ENCODE measurements at places on chromosomes 13 and 19. TPM values are rescaled to one million over a fixed set of nuclear protein-coding genes. Genes with fewer than 3 reads are reported as not detected.

GRCh38 chr19:30873003-30873402 lies 476.2 kb downstream of the TSHZ3 start:
- H3K4me3 ChIP-seq = no peak overlapping the region
- no peaks in the 10 kb centered on the region for H3K36me3 ChIP-seq
- H3K4me1 ChIP-seq = no peaks in the 10 kb centered on the region
- H3K27ac ChIP-seq = no peak overlapping the region

DNA sequence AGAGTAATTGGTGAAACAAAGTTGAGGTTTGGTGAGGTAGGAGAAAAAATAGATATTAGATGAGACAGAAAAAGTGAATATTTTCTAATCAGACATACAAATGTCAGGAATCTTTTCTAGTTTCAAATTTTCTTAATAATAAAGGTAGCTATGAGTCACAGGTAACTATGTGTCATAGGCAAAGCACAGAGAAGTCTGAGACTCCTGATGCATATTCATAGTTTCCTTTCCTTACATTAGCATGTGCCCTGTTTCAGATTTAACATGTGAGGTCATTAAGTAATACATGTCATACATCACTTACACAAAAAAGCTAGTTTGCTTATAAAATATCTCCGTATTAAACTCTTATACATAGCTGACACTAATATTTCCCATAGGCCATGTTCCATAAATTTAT lies 1141.3 kb upstream of the PCDH20 start:
- no peak for DNase-seq
- H3K4me1 ChIP-seq = no peaks in the 10 kb centered on the region
- no peak overlapping the region for H3K4me3 ChIP-seq
- no peaks in the 10 kb centered on the region for H3K27me3 ChIP-seq
- H3K27ac ChIP-seq = no peak overlapping the region
- no peaks in the 10 kb centered on the region for H3K36me3 ChIP-seq

DNA sequence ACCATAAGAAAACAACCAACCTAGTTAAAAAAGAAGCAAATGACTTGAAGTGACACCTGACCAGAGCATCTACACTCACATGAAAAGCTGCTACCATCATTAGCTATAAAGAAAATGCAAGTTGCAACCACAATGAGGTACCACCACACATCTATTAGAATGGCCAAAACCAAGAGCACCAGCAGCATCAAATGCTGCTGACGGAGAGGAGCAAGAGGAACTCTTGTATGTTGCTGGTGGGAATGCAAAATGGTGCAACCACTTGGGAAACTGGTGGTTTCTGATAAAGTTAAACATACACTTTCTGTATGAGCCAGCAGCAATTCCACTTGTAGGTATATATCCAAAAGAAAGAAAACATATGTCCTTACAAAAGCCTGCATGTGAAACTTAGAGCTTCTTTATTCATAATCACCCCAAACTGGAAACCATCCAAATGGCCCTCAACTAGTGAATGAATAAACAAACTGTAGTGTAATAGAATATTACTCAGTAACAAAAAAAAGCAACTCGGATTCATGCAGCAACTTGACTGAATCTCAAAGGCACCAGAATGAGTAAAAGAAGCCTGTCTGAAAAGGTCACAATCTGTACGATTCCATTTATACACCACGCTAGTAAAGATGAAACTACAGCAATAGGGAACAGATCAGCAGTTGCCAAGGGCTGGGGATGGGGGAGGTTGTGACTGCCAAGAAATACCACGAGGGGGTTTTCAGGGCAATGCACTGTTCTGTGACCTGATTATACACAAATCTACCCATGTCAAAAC lies 60.9 kb upstream of the RANBP3 start:
- H3K4me1 ChIP-seq = no peaks in the 10 kb centered on the region
- H3K27me3 ChIP-seq = no peaks in the 10 kb centered on the region
- no peaks in the 10 kb centered on the region for H3K36me3 ChIP-seq

The LGALS4 gene
- total RNA-seq = 6,357 TPM

The MBD3L1 gene
- not detected for total RNA-seq

The NPAS1 gene
- 0.35 TPM for total RNA-seq

Data from colonic mucosa (tissue), 4 donors.